ENCODE measurements at places on chromosomes 3 and 15.

DNA sequence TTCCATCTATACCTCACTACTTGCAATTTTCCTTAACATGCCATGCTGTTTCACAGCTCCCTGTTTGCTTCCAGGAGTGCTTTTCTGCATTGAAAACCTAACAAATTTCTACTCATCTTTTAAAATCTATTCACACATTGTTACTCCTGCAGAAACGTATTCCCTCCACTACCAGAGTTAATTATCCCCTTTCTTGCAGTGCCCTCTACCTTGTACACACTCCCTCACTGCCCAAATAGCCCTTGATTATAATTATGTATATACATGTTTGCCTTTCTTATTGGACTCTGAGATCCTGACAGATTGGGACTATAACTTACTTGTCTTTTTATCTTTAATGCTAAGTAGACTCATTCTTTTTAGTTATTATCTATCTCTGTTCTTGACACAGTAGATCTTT lies 325.0 kb downstream of the OXSM start:
- no peak for DNase-seq

DNA sequence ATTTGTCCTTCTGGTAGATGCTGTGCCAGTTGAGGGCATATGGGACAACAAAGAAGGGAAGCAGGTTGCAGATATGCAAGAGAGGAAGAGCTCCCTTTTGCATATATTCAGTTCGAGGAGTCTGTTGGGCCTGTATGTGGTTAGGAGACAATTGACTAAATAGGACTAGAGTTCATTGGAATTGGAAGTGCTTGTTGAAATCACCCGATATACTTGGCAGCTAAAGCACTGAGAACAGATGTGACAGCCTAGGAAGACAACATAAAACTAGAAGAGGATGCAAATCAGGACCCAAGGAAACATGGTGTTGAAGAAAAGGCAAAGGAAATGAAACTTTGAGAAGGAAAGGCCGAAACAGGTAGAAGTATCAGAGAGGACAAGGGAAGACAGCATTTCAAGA lies 215.2 kb upstream of the P2RY1 start:
- DNase-seq = no peak

DNA sequence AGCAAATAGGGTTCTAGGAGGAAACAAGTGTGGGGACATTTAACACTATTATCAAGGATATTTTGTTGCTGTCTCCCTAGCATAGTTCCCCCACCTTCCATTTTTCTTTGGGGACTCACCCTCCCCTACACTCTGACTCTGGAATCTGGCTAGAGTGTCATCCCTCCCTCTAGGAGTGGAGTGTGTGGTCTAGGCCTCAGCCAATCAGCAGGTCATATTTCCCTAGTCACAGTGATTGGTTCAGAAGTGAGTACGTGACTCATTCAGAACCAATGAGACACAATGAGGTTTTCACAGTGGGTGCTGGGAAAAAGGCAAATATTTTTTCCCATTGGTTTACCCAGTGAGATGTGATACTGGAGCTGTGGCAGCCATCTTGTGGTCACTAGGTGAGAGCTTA lies 234.4 kb downstream of the SHQ1 start:
- DNase-seq = no peak

- no peak for DNase-seq
These were observed 15.6 kb downstream of the EOGT start for GRCh38 chr3:68997887-68998286.

DNA sequence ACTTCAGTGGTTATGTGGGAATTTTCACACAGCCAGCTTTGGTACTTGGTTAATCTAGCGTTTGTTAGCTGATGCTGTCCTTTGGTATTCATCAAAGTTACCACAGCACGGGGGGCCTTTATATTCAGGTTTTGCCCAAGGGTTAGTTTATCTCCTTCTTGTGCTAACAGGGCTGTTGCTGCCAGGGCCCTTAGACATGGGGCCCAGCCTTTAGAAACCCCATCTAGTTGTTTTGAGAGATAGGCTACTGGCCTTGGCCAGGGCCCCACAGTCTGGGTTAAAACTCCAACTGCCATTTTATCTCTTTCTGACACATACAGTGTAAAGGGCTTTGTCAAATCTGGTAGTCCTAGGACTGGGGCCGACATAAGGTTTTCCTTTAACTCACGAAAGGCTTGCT lies 7.5 kb upstream of the DNAAF4 start:
- DNase-seq = no peak

- peak; percentile 21 for DNase-seq
These were observed 85.2 kb downstream of the KBTBD8 start for GRCh38 chr3:67083277-67083676.

DNA sequence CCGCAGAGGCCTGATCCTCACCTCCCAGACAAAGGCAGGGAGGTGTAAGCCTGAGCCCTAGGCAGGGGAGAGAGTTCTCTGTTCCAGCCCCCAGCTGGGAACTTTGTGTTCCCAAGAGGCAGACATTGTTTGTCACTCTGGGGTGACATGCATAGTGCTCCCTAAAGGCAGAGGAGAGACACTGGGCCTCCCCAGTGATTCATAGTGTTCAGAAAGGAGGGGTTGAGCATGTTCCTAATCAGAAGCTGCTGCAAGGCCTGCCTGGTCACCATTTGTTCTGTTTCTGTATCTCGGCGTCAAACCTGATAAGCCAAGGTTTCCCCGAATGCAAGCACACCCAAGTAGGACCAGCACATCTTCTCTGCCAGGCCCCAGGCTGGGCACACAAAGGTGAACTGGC lies 24.0 kb upstream of the SLC6A6 start:
- DNase-seq = no peak

DNA sequence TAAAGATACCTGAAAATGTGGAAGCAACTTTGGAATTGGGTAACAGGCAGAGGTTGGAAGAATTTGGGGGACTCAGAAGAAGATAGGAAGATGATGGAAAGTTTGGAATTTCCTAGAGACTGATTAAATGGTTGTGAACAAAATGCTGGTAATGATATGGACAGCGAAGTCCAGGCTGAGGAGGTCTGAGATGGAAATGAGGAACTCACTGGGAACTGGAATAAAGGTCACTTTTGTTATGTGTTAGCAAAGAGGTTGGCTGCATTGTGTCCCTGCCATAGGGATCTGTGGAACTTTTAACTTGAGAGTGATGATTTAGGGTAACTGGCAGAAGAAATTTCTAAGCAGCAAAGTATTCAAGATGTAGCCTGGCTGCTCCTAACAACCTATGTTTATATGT lies 13.0 kb downstream of the MITF start:
- no peak for DNase-seq

DNA sequence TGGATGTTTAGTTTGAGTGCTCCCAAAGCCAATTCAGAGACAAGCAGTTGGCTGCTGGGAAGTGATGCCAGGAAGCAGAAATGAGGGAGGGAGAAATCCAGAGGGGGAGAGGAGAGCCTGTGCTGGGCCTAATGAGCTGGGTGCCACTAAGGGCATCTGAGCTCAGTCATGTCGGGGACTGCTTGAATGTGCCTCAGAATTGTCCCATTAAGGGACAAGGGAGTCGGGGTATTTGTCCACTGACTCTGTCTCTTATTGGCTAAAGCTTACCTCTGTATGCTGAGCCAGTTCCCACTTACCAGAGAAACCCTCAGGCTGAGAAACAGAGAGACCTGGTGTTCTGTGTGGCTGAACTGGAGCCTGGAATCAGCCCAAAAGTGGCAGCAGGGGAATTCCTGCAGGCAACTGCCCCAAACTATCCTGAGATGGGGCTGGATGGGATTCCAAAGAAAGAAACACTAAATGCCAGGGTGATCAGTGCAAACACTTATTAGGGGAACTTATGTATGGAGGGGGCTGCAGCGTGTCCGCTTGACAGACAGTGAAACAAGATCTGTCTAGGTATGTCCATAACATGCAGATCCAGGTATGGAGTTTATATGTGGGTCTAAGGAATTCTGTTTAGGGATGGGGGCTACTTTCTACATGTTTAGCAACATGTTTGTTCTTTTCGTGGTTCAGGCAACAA lies 48.6 kb downstream of the NR1D2 start:
- DNase-seq = no peak

DNA sequence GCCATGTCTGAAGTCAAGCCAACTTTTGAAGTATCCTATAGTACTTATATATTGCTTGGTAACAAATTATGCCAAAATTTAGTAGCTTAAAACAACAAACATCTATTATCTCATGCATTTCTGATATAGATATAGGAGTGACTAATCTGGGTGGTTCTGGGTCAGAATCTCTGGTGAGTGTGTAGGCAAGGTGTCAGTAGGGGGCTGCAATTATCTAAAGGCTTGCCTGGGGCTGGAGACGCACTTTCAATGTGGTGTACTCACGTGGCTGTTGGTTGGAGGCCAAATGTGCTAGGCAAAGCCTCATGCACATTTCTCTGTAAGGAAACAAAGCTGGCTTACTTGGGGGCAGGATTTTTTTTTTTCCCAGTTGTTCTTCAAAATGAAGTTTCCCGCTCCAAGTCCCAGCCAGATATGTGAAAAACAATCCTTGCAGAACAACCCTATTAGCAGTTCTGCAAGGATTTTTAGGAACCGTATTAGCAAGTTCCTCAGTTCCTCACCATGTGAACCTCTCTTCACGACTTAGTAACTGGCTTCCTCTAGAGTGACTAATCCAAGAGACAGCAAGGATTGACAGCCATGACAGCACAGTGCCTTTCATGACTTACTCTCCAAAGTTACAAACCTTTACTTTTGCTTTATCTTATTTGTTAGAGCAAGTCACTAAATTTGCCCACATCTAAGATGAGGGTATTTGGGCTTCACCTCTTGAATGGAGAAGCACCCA lies 25.8 kb downstream of the GREM1 start:
- DNase-seq = no peak

Data from activated effector memory CD4-positive, alpha-beta T cell treated with Interleukin-2 at 50 U/mL for 16 hours (primary cell).